ENCODE measurements at places on chromosomes 11 and 22.

GRCh38 chr11:60844045-60844869 is 2.3 kb downstream of the CCDC86 start:
- no peak for DNase-seq

DNA sequence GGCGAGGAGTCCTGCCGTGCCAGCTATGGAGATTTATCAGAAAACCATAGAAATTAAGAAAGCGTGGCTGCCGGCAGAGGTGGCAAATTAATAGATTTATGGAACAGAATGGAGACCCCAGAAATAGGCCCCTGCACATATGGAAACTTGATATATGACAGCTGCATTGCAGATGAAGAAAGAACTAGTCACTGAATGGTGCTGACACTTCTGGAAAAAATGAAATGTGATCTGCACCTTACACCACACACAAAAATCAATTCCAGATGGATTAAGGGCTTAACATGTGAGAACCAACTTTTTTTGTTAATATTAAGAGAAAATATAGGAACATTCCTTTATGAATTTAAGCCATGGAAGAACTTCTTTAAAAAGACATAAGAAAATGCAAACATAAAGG is 40.3 kb upstream of the TSKU start:
- no peak for DNase-seq

DNA sequence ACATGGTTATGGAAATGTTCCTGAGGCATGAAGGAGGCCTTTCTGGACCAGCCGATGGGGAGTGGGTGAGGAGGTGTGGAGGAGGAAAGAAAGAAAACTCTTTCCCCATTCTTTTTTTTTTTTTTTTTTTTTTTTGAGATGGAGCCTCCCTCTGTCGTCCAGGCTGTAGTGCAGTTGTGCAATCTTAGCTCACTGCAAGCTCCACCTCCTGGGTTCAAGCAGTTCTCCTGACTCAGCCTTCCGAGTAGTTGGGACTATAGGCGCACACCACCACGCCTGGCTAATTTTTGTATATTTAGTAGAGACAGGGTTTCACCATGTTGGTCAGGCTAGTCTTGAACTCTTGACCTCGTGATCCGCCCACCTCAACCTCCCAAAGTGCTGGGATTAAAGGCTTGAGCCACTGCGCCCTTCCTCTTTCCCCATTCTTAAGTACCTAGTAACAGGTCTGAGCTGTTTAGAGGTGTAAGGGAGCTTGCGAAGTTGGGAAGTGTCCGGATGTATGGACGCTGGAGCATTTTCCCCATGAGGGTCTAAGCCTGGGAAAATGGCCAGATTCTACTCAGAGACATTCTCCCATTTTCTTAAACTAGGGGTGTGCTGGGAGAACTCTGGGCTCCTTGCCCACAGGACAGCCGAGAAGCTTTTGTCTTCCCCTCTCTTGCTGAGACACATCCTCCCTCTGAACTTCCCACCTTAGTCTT is 135.8 kb downstream of the TEAD1 start:
- DNase-seq: no peak

GRCh38 chr11:117941976-117942654 is 12.9 kb upstream of the TMPRSS13 start:
- DNase-seq: no peak

DNA sequence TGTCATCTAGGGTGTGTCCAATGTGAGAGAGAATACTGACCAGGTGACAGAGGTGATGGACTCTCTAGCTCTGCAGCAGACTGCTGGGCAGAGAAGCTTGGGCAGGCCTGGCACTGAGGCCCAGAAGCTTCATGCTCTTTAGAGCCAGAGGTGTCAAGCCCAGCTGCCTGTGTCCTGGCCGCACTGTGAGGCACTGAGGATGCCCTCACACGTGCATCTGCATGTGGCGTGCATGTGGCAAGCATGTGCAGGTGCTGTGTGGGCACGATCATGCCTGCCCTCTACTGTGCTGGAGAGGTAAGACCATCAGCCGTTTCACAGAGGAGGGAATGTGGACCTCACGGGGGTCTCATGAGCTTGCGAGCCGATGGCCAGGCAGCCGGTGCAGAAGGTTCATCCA is 15.8 kb upstream of the TXNRD2 start:
- no peak for DNase-seq

DNA sequence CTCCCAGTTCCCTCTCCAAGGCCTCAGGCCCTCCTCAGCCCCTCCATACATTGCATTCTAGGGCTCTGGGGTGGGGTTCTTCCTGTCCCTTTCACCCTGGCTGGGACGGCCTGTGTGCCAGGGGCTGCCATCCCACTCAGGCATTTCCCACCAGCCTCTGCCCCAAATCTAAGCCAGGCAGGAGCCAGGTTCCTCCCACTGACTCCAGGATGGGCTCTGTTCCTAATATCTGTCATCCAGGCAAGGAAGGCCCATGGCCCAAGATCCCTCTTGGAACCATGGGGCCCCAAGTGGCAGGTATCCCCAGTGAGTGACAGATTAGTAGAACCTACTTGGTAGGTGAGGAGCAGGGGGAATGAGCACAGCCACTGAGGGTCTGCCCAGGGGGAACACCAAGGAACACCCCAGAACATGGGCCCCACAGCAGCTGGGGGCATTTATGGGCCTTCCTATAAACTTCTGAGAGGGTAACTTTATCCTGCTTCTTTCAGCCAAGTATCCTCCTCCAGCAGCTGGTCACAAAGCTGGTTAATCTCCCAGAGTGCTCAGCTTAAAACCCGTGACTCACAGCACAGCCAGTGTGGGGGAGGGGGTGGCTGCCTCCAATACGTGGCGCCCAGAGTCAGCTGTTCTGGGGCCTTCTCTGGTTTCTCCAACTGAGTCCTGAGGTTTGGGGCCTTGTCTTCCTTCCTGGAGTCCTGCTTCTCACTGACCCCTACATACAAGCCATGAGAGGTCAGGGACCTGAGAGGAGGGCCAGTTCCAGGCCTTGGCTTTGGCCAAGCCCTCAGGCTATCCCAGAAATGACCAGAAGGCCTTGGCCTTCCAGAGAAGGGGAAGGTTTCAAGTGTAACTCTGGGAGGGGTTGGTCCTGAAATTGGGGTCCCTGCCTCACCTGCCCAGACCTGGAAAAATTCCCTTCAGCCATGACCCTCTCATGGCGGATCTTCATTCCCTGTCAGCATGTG is 19.9 kb upstream of the MYOD1 start:
- DNase-seq: no peak

GRCh38 chr11:2714463-2714800 is 14.6 kb upstream of the KCNQ1OT1 start:
- DNase-seq: no peak

- DNase-seq: no peak
Measured at GRCh38 chr11:130144861-130145281, 14.7 kb upstream of the ST14 start.

DNA sequence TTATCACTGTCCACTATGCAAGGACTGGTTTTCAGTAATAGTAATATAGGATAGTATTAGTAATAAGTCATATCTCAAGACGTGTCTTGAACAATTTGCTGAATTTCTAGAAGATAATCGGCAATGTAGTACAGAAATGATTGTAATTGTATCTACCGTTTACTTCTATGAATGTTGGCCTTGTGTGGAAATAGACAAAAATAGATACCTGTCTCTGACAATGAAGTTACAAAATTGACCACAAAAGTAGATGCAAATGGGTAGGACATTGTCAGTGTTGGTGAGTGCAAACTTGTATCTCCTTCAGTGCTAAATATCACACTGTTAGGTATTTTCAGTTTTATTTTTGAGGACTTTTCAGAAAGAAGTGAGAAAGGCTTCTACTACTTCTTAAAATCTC is 43.1 kb downstream of the SVIP start:
- DNase-seq: no peak

GRCh38 chr22:25802018-25802417 is 60.0 kb downstream of the MYO18B start:
- DNase-seq: no peak

DNA sequence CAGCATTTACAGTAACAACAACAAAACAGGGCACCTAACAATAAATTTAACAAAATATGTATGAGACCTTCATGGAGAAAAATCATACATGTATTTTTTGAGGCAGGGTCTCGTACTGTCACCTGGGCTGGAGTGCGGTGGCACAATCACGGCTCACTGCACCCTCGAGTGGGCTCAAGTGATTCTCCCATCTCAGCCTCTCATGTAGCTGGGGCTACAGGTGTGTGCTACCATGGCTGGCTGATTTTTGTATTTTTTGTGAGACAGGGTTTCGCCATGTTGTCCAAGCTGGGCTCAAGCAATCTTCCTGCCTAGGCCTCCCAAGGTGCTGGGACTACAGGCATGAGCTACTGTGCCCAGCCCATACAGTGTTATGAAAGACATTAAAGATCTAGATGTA is 278.1 kb downstream of the SWAP70 start:
- DNase-seq: no peak

GRCh38 chr11:102391549-102392237 is 44.7 kb downstream of the BIRC2 start:
- no peak for DNase-seq

GRCh38 chr22:41382098-41382578 is 396 bp downstream of the TEF start:
- DNase-seq: peak; percentile 69

- DNase-seq: no peak
Measured at GRCh38 chr11:35153280-35153679, 14.3 kb downstream of the CD44 start.

GRCh38 chr11:67606093-67606491 is 644 bp upstream of the NDUFV1 start:
- no peak for DNase-seq

DNA sequence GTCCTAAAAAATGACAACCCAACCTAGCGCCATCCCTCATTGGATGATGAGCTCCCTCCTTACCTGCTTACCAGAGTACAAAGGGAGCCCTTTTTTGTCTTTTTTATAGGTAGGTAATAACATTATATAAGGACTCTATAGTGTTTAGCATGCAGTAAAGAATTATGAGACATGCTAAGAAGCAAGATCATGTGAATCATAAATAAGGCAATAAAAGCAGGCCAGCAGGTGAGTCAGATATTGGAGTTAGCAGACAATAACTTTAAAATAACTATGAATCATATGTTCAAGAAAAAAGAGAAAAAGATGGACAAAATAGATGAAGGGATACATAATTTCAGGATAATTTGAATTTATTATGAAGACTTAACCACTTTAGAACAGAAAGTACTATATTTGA is 81.5 kb downstream of the GRK3 start:
- no peak for DNase-seq

DNA sequence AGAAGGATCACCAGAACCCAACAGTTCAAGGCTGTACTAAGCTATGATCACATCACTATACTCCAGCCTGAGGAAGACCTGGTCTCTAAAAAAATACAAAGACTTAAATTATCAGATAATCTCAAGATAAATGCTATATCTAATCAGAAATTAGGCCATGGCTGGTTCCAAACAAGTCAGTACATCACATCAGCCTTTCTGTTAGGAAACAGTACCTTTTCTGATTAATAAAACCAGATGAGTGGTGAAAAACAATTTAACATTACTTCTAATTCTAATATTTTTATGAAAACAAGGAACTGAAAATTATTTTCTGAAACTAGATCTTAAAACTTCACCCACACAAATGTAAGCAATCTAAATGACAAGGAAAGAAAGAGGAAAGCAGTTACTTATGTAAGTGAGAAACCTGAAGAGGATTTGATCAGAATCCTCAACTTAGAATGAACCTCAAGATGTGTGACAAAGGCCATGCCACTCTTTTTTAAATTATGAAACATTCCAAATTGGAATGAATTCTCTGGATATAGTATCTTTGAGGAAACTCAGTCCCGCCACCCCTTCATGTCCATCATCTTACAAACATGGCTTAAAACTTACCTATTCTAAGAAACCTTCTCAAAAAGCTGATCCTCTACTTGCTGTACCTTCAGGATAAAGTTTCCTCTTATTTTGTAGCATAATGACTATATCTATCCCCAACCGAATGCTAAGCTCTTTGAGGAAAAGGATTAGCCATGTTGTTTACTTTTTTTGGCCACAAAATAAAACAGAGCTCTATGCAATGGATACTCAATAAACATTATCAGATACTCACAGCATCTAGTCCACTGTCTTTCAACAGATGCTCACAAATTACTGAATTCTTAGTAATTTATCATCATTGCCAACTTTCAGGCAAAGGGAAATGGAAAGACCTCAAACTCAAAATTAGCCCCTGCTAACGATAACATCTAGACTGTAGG is 132.0 kb downstream of the MRTFA start:
- DNase-seq: no peak

- DNase-seq: no peak
Measured at GRCh38 chr22:48743601-48744282, 1083.9 kb downstream of the BRD1 start.

- no peak for DNase-seq
Measured at GRCh38 chr22:41147722-41148121, 55.3 kb downstream of the EP300 start.

DNA sequence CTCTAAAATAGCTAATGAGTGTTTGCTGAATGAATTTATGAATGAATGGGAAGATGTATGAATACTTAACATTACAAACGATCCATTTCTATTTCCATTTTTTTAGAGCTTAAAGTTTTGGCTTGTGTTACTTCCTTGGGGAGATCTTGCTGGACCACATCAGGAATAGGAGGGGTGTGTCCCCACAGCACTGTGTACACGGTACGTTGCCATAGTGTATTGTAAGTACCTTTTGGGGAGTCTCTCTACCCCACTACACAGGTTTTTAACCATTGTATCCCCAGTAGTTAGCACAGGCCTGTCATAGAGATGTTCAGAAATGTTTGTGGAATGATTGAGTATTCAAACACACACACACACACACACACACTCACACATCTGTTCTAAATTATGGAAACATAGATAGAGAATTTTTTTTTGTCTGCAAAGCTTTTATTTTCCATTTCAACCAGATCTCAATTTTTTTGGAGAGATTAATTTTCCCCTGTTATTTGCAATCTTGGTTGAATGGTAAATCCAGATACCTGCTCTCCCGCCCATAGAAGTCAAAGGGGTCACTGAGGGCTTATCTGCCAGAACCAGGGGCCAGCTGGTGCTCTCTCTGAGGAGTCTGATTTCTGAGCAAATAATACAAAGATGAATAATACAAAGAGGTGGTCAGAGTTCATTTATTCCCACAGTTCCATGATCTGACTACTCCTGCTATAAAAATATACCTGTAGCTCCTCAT is 471.0 kb downstream of the INSC start:
- DNase-seq: no peak

DNA sequence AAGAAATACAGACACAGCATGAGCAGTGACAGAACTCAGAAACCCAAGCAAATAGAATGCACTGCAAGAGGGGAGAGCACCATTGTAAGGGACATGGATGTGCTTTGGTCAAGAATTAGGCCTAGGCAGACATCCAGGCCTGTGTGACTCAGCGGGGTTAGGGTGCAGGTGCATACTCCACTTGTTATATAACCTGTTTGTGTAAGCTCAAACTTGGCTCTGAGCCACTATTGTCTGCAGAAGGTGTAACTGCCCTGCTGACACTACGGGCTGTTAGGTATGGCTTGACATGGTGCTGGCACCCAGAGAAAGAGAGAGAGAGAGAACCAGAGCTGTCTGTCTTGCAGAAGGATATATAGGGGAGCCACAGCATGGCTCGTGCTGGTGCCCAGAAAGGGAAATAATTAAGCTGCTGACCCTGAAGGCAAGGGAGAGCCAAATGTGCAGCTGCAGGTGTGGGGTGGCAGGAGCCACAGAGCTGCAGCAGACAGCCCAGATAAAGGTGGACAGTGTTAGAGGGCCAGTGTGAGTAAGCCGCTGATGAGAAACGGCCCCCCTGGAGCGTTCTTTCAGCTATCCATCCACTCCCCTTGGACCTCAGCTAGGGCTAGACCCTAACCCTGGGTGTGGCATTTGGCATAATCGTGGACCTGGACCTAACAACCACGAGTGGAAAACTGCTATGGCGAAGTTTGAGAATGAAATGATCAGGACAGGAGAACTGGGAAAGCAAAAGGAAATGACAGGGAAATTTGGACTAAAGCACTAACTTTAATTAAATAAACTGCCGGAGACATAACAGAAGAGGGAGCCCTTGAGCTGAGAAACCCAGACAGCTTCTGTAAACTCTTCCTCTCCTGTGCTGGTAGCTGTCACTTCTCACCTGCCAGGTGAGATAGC is 253.0 kb upstream of the CCDC179 start:
- no peak for DNase-seq
